ENCODE measurements at places on chromosomes 5 and 9.

GRCh38 chr9:5185220-5185840, at the start of gene INSL6:
Gene INSL6 (minus strand): TSS chr9:5185639. CDS start chr9:5185602, 37 bp downstream.
- no peak for DNase-seq

- peak; percentile 76 for DNase-seq
Measured at GRCh38 chr5:180803181-180804128, 849 bp upstream of the MGAT1 start.

DNA sequence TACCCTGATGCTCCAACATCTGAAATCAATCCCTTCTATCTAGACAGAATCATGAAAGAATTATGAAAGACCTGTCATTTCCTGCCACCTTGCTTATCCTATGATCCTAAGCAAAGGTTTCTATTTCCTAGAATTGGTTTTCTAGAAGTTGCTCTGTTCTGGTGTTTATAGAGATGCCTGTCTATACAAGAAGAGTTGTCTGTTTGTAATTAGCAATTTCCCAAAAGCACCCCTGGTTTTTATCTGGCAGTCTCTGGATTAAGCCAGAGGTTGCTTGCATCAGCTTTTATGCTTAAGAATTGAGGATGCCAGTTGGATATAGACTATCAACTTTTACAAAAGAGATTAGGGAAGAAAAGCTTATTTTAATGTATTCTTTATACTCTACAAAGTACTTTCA, 133.0 kb upstream of the EFNA5 start:
- no peak for DNase-seq

- DNase-seq = no peak
Measured at GRCh38 chr5:39225405-39226099, 6.2 kb upstream of the FYB1 start.

DNA sequence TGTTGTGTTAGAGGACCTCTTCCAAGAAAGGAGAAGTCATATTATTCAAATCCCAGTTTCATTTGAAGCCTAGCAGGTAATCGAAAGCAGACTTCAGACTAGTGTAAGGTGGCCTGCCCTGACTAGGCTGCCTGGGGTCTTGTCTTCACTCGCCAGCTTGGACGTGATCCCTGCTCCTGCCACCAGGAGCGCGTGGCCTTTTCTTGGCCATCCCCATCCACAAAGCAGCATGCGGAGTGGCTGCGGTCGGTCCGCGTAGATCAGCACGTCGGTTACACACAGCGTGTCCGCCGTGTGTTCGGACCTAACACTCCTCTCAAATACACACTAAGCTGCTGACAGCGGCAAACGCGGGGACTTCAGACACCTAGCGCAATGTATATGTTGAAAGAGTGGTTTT, 37.3 kb downstream of the CFAP77 start:
- DNase-seq = no peak

- no peak for DNase-seq
Measured at GRCh38 chr5:133935667-133935940, 32.8 kb downstream of the C5orf15 start.

GRCh38 chr5:9587135-9587534, 41.3 kb upstream of the SEMA5A start:
- no peak for DNase-seq

- no peak for DNase-seq
Measured at GRCh38 chr5:118796081-118796480, 192.3 kb downstream of the DTWD2 start.

DNA sequence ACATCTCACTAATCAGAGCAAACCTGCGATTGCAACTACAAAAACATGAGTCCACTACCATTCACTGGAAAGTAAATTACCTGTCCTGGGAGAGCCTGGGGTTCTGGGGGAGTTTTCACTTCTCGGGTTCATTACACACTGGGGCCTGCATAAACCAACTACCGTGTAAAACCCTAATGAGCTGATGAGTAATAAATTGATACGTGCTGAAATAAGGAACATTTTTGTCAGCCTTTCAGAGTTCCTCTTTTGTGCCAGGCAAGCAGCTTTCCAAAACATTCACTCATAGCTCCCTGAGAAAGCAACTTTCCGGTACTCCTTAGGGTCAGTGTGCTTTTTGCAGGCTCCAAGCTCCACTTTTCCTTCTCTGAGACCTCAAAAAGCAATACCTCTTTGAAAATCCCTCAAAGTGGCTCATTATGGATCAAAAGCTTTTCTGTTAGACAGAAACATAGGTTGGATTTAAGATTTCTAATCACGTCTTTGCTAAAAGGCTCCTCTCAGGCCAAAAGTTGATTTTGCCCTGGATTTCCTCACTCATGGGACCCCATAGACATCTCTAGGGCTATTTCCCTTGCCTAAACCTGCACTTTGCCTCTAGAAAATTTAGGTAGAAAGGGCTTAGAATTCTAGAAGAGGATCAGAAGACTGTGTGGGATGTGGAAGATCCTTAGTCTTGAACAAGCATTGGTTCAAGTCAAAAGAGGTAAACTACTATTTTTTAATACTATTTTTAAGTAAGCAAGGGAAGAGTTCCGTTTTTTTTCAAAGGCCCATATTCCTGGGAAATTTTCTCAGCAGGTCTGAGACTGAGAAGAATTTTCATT, 74.8 kb downstream of the ST8SIA4 start:
- DNase-seq = no peak

DNA sequence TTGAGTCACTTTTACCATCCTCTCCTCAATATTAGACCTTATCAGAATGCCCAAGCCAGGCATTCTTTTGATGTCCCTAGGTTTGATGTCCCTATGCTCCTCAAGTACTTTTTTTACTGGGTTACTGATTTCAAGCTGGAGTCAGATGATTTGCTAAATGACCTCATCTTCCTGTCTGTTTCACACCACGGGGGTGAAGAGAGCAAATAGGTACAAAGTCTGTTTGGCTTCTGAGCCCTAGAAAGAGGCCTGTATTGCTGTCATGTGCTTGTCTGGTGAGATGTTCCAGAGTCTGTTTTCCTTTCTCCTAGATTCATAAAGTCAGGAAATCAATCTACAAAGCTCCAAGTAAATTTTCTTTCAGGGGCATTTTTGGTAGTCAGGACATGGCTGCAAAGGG, 12.7 kb upstream of the DAB2 start:
- no peak for DNase-seq

DNA sequence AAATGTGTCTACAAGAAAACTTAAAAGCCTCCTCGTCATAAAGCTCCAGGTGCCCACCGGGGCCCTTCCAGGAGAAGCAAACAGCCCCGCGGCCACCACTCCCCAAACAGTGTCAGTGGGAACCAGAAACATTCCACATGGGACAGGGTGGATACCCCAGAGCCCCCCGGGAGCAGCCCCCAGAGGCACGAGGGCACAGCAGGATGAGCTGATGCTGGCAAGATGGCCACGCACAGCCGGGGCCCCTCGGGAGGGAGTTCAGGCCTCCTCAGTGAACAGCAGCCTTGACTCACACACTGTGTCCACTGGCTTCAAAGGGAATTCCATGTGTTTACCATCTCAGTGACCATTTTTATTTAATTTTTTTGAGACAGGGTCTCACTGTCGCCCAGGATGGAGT, 10.5 kb downstream of the EXD3 start:
- DNase-seq = no peak

GRCh38 chr5:53936481-53937352, 373.7 kb downstream of the ARL15 start:
- no peak for DNase-seq

DNA sequence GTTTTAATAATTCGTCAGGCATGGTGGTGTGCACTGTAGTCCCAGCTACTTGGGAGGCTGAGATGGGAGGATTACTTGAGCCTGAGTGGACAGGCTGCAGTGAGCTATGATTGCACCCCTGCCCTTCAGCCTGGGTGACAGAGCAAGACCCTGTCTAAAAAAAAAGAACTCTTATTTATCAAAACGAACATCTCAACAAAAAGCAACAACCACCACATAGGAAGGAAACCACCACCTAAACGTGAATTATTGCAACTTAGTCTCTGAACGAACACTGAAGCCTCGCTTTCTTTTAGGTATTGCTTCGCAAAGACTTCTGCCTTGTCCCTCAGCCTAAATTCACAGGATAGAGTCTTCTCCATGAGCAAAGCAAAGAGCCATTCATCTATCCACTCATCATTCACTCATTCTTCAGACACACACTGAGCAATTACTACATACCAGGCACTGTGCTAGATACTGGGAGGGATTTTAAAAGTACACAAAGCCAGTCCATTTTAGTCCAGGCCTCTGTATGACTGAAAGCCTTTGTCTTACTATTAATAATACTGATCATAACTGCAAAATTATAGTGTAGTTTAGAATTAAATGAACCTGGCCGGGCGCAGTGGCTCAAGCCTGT, 57.4 kb downstream of the THBS4 start:
- no peak for DNase-seq

All from activated naive CD4-positive, alpha-beta T cell treated with anti-CD3 and anti-CD28 coated beads, Interleukin-2, amount 50 U/mL, for 16 hours (primary cell).